ENCODE measurements at places on chromosomes 1 and 21. TPM values are rescaled to one million over a fixed set of nuclear protein-coding genes. Genes with fewer than 3 reads are reported as not detected.

The FAM3B gene
- not detected for total RNA-seq

The ZNF281 gene
- 32.2 TPM for total RNA-seq

The OR2T33 gene
- not detected for total RNA-seq

DNA sequence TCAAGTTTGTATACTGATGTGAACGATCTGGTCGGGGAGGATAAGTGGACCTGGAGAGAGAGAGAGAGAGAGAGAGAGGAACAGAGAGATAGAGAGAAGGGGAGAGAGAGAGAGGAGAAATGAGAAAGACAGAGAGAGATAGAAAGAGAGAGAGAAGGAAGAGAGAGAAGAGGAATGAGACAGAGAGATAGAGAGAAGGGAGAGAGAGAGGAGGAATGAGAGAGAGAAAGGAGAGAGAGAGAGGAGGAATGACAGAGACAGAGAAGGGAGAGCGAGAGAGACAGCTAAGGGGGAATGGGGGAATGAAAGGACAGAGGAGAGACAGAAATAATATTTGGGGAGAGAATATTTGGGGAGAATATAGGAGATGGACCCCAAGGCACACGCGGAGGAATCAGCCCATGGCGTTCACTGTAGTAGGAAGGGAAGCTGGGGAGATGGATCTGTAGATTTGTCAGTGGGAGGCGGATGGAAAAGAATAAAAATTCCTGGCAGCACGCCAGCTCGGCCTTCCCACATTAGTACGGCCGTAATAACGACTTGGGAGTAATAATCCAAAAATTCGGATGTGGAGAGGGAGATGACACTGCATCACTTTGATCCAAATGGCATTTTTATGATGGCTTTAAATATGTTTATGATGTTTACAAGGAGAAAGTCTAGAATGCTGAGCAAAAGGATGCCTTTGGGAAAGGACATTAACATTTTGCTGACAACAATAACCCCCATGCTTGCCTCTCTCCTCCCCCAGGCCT is 159.8 kb upstream of the KCNJ6 start:
- DNase-seq: no peak

DNA sequence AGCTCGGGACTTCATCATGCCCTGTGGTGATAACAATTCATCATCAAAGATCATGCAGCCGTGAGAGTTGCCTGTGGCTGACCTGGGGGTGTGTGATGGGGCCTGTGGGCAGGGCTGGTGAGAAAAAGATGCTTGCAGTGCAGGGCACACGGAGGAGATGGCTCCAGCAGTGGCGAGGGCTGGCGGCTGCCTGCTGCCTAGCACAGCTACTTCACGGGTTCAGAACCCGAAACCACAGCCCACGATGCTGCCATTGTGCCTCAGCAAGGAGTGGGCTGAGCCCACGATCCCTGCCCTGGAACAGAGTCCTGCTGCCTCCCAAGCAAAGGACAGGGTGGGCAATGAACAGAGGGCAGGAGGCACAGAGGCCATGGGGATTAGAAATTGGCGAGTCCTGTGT is 631 bp upstream of the KRTAP10-9 start:
- DNase-seq: no peak

DNA sequence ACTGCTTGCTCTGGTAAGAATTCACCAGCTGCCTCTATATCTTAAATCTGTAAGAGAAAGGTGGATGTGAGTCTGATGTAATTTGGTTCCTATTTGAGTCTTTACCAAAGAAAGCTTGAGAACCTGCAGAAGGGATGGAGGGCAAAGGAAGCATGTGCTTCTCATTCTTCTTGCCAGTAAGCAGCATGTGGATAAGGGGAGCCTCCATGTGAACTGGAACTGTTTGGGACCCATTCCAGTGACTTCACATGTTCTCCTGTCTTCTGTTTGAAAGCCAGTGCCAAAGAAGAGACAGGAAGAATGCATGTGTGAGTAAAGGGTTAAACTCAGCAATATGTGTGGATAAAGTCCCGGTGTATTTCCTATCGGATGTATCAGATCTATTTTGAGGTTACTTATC is 119.6 kb upstream of the ADGRL2 start:
- no peak for DNase-seq

- peak; percentile 83 for DNase-seq
Measured at GRCh38 chr1:6261615-6261995, 707 bp upstream of the GPR153 start.

Data from glutamatergic neuron (in vitro differentiated cells).